Activated T-cell treated with anti-CD3 and anti-CD28 coated beads, Interleukin-2, amount 50 U/mL, for 72 hours (primary cell): ENCODE measurements at places on chromosomes 7 and 10. TPM values are rescaled to one million over a fixed set of nuclear protein-coding genes. Genes with fewer than 3 reads are reported as not detected.

DNA sequence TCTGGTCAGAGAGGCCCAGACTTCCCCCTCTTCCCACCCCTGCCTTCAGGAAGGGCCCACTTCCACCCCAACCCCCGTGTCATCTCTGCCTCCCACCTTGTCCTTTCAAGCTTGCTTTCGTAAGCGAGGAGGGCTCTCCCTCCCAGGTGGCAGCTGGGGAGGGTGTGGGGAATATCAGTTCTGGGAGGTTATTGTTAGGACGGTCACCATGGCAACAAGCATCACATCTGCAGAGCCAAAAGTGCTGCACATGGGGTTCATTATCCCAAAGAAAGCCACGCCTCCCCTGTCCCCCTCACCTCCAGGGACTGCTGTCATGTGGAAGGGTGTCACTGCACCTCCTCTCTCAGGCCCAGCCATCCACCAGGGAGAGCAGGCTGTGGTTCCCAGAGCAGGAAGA lies 2.6 kb upstream of the CAMK2B start:
- DNase-seq = no peak
- peaks cover 11% of the 10 kb centered on the region for H3K4me1 ChIP-seq
- peaks cover 38% of the 10 kb centered on the region for H3K27me3 ChIP-seq
- no peak overlapping the region for H3K27ac ChIP-seq

DNA sequence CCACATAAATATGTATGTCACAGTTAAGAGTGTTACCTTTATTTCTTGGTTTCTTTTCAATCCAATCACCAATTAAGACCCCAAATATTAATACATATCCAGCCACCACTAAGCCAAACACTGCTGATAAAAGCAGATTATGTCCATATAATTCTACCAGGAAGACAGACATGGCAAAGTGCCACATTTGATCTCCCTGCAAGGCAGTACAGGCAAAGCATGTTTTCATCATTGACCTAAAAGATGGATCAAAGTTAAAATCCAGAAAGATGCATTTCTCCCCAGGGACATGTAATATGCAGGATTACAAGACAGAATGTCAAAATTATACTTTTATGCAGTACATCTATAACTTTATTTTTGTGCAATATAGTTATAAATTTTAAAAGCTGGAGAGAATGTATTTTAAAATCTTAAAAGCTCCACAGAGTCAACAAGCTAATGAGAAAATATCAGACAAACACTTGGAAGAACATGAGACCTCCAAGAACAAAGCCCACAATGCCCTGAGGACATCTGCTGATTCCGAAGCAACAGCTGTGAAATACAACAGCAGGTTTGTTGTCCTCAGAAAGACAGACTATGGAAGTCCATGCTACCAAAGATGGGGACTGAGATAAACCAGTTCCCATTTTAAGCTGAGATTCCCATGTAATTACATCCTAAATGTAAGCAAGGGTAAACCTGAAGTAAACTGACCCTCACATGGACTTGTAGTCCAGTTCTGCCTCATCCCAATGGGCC lies 54.5 kb upstream of the TOMM7 start:
- peaks cover 15% of the 10 kb centered on the region for H3K4me1 ChIP-seq
- DNase-seq = no peak
- peaks cover 4% of the 10 kb centered on the region for H3K36me3 ChIP-seq
- no peaks in the 10 kb centered on the region for H3K27me3 ChIP-seq

- H3K36me3 ChIP-seq = peaks cover 15% of the 10 kb centered on the region
- H3K27me3 ChIP-seq = no peaks in the 10 kb centered on the region
- no peaks in the 10 kb centered on the region for H3K4me1 ChIP-seq
- no peak for DNase-seq
Measured at GRCh38 chr7:22920672-22921071, 93.3 kb downstream of the HYCC1 start.

The ZDHHC16 gene
- total RNA-seq = 35.5 TPM

GRCh38 chr7:142628945-142629344 lies 120.3 kb upstream of the PRSS1 start:
- no peaks in the 10 kb centered on the region for H3K36me3 ChIP-seq
- no peak overlapping the region for H3K27ac ChIP-seq
- DNase-seq = no peak
- peaks cover 12% of the 10 kb centered on the region for H3K4me1 ChIP-seq
- H3K27me3 ChIP-seq = no peaks in the 10 kb centered on the region
- H3K4me3 ChIP-seq = no peak overlapping the region

DNA sequence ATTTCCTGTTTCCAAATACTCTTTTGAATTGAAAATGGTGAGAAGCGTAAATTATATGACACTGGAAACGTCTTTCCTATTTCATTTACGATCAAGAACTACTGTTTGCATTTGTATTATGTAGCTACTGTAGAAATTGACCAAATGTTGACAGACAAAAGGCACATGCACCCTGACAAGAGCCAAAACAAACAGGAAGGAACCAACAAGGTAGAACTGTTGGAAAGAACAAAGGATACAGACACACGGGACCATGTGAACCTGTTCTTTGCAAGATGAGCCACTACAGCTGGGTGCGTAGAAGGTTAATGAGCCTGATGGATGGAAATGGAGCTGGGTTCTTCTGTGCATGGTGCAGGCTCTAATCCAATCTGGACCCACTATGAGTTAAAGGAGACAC lies 48.4 kb upstream of the FZD8 start:
- no peaks in the 10 kb centered on the region for H3K36me3 ChIP-seq
- no peaks in the 10 kb centered on the region for H3K4me1 ChIP-seq
- no peaks in the 10 kb centered on the region for H3K27me3 ChIP-seq
- DNase-seq = no peak
- no peak overlapping the region for H3K27ac ChIP-seq
- H3K4me3 ChIP-seq = no peak overlapping the region

DNA sequence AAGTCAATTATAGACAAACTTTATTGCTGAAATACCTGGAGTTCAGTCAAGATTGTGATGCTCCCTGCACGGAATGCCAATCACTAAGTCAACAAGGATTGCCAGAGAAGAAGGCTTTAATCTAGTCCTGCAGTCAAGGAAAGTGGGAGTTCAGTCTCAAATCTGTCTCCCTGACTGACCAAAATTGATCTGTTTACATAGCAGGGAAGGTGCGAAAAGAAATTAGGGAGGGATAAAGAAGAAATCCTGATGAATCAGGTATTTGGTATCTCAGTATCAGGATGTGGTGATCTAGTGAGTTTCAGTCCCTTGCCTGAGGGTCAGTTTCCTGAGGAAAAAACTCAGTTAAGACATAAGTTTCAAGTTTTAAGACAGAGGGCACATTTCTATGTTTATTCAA lies 2.1 kb upstream of the AKR1D1 start:
- H3K4me3 ChIP-seq = no peak overlapping the region
- H3K4me1 ChIP-seq = no peaks in the 10 kb centered on the region
- no peak overlapping the region for H3K27ac ChIP-seq
- no peak for DNase-seq
- no peaks in the 10 kb centered on the region for H3K27me3 ChIP-seq

The LLCFC1 gene
- not detected for total RNA-seq

DNA sequence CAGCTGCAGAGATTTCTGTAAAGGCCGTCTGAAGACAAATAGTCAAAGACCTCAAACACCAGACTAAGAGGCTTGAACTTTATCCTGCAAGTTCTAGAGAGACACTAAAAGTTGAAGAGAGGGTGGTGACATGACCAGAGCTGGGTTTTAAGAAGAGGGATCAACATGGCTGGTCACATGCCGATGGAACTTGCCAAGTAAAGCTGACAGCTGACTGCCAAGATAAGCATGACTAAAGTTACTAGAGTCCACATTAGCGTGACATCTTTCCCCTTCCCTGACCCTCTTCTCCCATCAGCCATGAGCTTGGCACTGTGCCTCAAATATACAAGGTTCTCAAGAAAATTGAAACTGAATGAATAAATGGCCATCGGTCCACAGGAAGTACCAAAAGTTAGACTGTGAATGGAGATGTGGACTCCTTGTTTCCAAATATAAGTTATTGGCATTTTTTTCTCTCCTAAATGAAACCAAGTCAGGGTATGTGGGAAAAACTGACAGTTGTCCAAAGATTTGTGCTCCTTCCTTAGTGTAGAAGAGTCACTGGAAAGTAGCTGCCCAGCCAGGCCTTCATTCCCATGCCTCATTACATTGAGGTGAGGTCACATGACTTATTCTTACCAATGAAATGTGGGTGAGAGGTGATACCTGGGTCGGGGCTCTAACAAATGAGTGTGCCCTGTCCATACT lies 24.5 kb downstream of the XPNPEP1 start:
- no peaks in the 10 kb centered on the region for H3K27me3 ChIP-seq
- H3K4me3 ChIP-seq = no peak overlapping the region
- H3K36me3 ChIP-seq = peaks cover 2% of the 10 kb centered on the region
- H3K4me1 ChIP-seq = peaks cover 35% of the 10 kb centered on the region

The AKR1C4 gene
- not detected for total RNA-seq

GRCh38 chr10:124708922-124709520 lies 35.2 kb downstream of the FAM53B start:
- H3K4me1 ChIP-seq = peaks cover 86% of the 10 kb centered on the region
- H3K4me3 ChIP-seq = no peak overlapping the region
- no peak for DNase-seq
- H3K36me3 ChIP-seq = peaks cover 11% of the 10 kb centered on the region
- peak overlapping the region; percentile 90 for H3K27ac ChIP-seq

The FKBP6 gene
- not detected for total RNA-seq

The APBB1IP gene
- 44.1 TPM for total RNA-seq

The SFRP4 gene
- not detected for total RNA-seq

DNA sequence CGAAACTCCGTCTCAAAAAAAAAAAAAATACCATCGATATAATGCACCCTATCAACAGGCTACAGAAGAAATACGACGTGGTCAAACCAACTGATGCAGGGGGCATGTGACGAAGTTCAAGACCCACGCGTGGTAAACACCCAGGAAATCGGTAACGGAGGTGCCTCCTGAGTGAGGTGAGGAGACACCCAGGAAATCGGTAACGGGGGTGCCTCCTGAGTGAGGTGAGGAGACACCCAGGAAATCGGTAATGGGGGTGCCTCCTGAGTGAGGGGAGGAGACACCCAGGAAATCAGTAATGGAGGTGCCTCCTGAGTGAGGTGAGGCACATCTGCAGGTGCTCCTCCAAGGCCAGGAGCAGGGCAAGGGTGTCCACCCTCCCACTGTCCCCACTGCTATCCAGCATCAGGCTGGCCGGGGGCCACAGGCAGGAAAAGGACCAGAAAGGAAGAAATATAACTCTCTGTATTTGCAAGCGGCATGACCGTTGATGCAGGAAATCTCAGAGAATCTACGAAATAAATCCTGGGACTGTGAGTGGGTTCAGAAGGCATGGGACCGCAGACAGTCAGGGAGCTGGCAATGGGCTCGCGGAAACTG lies 10.7 kb upstream of the GPR146 start:
- no peak overlapping the region for H3K4me3 ChIP-seq
- H3K27ac ChIP-seq = no peak overlapping the region
- H3K27me3 ChIP-seq = no peaks in the 10 kb centered on the region
- H3K4me1 ChIP-seq = peaks cover 28% of the 10 kb centered on the region

GRCh38 chr10:111348076-111348475 lies 271.2 kb downstream of the ADRA2A start:
- DNase-seq = no peak
- H3K4me3 ChIP-seq = no peak overlapping the region
- no peaks in the 10 kb centered on the region for H3K36me3 ChIP-seq
- H3K27ac ChIP-seq = no peak overlapping the region
- no peaks in the 10 kb centered on the region for H3K4me1 ChIP-seq

DNA sequence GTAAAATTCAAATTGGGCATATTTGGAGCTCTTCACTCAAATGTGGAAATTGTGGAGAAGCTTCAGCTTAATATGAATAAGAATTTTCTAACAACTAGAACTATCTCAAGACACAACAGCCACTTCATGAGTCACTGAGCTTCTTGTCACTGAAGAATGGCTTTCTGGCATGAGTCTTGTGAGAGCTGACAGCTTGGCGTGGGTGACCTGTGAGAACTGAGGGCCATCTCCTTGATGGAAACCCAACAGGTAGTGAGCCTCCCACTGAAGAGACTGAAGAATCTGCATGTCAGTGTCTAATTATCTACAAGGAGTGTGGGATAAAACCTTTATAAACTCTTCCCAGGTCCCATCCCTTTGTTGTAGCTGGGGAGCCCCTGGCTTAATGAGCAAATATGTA lies 66.0 kb downstream of the CLEC2L start:
- H3K27me3 ChIP-seq = no peaks in the 10 kb centered on the region
- no peaks in the 10 kb centered on the region for H3K36me3 ChIP-seq
- H3K4me3 ChIP-seq = no peak overlapping the region
- no peaks in the 10 kb centered on the region for H3K4me1 ChIP-seq

DNA sequence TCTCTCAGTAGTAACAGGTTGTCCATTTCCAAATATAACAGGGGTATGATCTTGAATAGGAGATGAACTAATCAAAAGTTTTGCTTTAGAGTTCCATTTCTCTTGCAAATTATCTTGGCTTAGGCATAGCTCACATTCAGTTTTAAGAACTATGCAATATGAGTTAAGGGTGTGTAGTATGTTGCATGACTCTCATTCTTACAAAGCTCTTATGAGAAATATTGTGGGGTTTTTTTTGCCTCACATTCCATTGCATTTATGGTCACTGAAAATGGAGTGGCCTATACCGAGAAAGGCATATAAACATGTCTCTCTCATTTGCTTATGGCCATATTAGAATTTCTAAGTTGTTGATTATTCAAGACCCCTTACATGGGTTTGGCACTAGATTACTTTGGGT lies 48.5 kb upstream of the LAMB1 start:
- H3K4me3 ChIP-seq = no peak overlapping the region
- DNase-seq = no peak
- H3K27me3 ChIP-seq = no peaks in the 10 kb centered on the region
- H3K36me3 ChIP-seq = no peaks in the 10 kb centered on the region

The PALD1 gene
- total RNA-seq = 1.3 TPM
